Activated CD4-positive, alpha-beta T cell treated with anti-CD3 and anti-CD28 coated beads for 1 hour (primary cell): ENCODE measurements at places on chromosomes 16 and 17.
A peak's percentile ranks its signal among the peaks of the same experiment; 100 is the strongest.

- no peak for DNase-seq
These were observed 96.3 kb downstream of the CYLD start for GRCh38 chr16:50838165-50838564.

- DNase-seq = no peak
These were observed 1.1 kb downstream of the PLLP start for GRCh38 chr16:57283214-57283958.

DNA sequence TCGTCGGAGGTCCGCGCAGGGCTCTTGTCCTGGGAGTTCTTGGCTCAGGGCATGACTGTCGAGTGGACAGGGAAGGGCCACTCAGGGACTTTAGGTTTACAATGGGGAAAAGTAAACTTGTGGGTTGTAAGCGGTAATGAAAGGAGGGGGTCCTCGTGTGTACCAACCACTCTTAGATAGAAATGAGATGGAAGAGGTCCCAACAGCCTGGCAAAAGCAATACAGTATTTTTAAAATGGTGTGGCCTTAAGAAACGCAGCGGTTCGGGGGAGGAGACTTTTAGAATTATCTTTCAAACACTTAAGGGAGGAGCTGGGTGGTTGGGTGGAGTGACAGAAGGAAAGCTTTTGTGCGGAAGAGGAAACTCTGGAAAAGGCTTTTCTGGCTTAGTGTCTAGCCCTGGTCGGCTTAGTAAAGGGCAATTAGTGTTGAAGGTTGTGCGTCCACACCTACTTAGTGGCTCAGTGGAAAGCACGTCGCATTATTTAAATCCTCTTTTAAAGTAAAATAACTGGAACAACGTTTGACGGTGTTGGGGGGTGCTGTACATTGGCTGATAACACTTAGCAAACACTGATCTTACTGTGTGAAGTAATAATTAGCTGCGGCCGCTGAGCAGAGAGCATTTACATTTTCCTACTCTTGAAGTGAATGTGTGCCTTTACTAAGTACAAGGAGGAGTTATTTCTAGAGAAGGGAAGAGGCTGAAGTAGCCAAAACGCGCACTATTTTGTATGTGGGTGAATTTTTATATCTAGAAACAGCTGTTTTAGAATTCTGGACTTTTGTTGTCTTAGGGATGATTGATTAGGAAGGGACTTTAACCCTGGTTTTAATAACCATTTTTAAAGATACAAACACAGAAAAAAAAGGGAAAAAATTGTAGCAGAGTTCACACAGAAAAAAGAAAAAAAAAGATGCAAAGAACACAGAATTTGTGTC is 1.0 kb downstream of the WSB1 start:
- DNase-seq = peak; percentile 15

GRCh38 chr17:68694791-68695485 is 93.8 kb upstream of the FAM20A start:
- no peak for DNase-seq

DNA sequence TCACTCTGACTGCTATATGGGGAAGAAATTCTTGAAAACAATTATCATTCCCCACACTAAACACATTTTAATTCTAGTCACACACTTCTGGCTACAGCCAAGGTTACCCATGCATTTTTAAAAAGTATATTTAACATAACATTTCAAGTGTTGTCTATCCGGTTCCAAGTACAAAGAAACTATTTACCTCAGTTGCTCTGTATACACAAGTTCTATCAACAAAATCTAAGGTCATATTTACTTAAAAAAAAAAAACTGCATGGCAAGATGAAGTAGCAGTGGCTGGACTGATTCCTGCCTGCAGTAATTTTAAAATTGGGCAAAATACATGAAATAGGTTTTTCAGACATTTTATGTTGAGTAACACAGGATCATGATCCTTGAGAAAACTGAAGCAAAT is 155.9 kb upstream of the TOM1L1 start:
- no peak for DNase-seq

DNA sequence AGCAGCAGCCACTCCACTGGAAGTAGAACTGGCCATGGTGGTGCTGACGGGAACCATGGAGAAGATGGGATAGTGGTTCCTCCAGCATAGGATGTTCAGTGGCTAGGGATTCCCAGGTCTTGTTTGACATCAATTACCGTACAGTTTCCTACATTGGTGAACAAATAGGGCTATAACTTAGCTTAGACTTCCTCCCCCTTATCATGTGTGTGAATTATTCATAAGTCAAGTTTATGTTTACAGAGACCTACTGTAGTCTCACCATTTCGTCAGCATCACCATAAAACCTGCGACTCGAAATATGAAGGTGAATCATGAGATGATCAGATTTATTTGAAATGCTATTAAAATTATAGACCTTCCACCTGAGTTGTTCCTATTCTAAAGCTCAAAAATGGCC is 1.2 kb downstream of the KRTAP2-3 start:
- no peak for DNase-seq

- DNase-seq = no peak
These were observed 9.0 kb downstream of the NOG start for GRCh38 chr17:56602292-56603130.

- DNase-seq = no peak
These were observed 376.3 kb downstream of the CNTNAP4 start for GRCh38 chr16:76653390-76654026.

DNA sequence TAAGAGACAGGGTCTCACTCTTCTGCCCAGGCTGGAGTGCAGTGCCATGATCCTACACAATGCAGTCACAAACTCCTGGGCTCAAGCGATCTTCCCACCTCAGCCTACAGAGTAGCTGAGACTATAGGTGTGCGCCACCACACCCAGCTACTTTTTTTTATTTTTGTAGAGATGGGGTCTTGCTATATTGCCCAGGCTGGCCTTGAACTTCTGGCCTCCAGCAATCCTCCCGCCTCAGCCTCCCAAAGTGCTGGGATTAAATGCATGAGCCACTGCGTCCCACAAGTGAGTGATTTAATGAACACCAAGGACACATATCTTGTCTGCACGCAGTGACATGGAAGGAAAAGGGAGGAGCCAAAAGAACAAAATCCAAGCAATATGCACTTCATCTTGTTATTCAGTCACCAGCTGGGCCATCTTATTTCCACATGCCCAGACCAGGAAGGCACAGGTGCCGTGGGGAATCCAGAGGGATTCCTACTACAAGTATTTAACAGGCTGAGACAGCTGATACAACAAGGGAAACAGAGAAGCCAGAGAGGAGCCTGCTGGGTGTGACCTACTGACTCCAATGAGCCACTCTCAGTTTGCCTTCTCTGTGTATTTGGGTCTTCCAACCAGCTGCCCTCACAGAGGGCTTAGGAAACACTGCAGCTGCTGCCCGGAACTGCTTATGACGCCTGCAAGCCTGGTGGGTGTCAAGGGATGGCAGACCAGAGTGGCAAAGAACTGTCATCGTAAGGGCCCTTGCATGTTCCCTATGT is 17.0 kb downstream of the LSM12 start:
- no peak for DNase-seq

DNA sequence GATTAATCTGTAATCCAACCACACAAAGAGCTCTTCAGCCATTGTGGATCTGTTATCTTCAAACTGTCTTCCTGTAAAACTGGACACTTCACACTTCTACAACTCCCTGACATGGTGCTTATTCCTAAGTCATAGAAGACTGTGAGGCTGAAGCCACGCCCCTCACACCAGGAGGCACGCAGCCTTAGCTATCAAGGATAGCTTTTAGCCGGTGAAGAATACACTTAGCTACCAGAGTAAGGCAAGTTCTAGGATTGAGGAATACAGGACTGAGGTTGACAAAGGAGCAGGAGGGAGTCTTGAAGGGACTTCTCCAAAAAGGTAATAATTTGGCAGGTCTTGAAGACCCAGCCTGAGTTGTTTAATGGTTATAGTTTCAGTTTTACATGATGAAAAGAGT is 79.8 kb upstream of the GAS7 start:
- no peak for DNase-seq

GRCh38 chr17:62597920-62598319 is 29.6 kb upstream of the MRC2 start:
- no peak for DNase-seq

DNA sequence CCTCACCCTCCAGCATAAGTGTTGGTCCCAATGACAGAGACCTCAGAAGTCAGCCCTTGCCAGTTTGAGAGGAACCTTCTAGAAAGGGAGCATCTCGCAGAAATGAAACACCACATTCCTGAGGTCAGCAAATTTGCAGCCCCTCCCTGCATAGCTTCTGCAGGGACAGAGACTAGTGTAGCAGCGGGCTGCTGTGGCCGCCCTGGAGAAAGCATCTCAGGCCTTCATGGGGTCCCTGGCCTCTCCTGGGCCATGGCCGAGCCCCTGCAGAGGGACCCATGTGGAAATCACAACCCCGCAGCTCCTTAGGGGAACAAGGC is 11.4 kb downstream of the HS3ST6 start:
- no peak for DNase-seq

DNA sequence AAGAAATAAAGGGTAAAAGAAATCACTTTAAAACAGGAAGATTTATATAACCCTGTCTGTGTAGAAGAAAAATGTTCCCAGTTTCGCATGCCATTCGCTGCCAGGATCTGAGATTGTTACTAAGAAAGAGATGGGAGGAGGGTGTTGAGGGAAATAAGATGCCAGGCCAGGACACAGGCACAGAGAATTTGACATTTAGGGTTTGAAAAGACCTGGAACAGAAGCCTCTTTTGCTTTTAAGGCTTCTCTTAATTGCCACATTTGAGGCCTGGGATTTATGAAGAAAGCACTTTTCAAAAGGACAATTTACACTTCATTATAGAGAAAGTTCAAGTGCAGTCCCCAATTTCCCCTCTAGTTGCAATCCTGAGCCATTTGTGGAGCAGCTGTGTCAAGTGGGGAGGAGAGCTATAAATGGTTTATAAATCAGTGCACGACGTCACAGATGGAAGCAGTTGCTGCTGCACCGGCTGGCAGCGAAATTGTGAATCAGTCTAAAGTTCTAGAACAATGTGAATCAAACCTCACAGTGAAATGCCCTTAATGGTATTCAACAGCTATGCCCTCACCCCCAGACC is 26.5 kb upstream of the C16orf87 start:
- no peak for DNase-seq

GRCh38 chr17:72609501-72609900 is 483.0 kb downstream of the SLC39A11 start:
- no peak for DNase-seq

GRCh38 chr16:80973991-80974390 is 32.7 kb downstream of the CMC2 start:
- DNase-seq = no peak

DNA sequence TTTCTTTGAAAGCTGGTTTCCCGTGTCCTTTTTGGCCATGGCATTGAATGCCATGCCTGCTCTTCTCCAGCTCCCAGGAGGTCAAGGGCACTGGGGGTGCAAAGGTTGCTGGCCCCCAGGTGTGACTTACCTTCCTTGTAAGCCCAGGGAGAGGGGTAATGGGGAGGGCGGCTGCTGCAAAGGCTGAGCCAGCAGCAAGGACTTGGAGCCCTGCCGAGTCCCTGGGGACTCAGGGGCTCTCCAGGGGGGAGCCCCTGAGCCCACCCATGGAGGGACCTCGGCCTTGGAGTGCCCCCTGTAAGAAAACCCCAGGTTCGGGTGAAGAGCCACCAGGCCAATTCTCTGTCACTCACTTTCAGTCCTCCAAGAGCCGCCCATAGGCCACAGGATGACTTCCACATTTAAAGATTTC is 5.9 kb upstream of the CCL22 start:
- no peak for DNase-seq

- DNase-seq = no peak
These were observed 12.5 kb downstream of the SLC7A5 start for GRCh38 chr16:87856791-87857228.

DNA sequence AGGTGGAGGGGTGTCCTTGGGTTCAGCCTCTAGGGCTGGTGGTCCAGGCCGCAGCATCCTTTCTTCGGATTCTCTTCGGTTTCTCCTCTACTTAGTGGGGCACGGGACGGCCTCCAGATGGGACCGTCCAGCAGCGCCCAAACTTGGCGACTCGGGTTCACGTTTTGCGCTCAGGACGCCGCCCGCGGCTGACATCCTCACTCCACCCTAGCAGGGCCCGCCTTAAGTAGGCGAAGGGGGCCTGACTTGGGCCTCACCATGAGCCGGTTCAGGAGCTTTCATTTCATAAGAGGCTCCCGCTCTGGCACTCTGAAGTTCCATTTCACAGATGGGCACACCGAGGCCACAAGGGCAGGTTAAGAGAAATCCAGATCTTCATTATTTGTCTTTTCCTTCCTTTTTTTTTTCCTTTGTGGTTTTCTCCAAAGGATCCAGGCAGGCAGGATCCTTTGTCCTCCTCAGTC is 141.2 kb downstream of the SEC14L1 start:
- DNase-seq = no peak

DNA sequence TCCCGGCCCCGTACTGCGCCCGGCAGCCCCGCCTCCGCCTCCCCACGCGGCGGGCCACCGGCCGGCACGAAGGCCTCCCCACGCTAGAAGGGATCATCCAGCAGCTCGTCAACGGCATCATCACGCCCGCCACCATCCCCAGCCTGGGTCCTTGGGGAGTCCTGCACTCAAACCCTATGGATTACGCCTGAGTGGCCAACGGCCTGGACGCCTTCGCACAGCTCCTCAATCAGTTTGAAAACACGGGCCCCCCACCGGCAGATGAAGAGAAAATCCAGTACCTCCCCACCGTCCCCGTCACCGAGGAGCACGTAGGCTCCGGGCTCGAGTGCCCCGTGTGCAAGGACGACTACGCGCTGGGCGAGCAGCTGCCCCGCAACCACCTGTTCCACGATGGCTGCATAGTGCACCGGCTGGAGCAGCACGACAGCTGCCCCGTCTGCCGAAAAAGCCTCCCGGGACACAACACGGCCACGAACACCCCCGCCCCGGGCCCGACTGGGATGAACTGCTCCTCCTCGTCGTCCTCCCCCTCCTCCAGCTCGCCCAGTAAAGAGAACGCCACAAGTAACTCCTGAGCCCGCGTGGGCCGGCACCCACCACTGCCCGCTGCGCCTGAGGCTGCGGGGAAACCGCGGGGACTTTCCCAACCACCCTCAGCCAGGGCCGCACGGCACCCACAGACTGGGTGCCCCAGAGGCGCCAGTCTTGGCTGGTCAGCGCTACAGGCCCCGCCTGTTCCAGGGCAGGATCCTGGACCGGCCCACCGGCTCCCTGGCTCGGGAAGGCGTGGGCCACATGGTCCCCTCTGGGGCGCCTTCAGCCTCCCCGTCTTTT is 39.0 kb upstream of the AKAP1 start:
- peak; percentile 7 for DNase-seq

GRCh38 chr16:29734786-29735185 is 11.0 kb downstream of the C16orf54 start:
- DNase-seq = no peak

GRCh38 chr17:61809816-61810392 is 53.4 kb downstream of the BRIP1 start:
- DNase-seq = no peak

DNA sequence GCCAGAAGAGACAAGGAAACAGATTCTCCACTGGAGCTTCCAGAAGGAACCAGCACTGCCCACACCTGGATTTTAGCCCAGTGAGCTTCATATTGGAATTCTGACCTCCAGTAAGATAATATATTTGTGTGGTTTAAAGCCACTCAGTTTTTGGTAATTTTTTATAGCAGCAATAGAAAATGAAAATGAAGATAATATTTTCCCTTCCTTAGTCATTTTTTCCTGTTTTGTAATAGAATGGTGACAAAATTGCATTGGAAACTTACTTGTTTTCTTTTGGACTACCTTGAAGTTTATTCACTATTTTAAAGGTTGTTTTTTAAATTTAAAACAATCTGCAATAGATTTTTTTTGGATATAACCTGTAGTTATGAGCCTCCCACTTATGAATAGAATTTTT is 29.8 kb upstream of the IRF8 start:
- DNase-seq = no peak
